NCI-H526 (cell line): ENCODE measurements at places on chromosomes 4 and X.
A peak's percentile ranks its signal among the peaks of the same experiment; 100 is the strongest.

GRCh38 chr4:76781698-76782595 is 116.0 kb downstream of the SOWAHB start:
- DNase-seq: no peak

DNA sequence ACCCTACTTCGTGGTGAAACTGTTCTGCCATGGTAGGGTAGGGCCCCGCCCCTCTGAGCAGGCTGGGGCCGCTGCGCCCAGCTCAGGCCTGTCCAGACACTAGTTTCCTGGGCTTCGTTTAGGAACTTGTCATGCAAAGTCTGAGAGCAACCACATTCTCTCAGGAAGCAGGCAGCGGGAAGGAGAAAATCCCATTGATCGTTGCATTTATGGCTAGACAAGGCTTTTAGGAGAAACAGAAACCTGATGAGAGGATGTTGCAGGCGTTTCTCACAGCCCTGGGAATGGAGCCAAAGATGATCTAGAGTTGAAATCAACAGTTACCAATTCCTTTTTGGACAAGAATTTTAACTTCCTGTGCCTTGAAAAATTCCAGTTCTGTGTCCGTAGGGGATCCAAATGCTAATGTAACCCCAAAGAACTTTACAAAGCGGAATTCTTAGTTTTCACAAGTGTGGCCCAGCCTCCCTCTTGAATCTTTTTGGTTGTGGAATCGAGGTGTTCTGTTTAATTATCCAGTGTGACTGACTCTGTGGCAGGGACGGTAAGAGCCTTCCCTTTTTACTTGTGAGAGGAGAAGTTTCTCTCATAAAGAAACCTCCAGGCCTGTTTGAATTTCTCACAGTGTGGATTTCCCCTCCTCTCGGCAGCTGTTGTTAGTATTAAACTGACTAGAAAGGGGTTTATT is 4.5 kb upstream of the CXCL9 start:
- DNase-seq: no peak

DNA sequence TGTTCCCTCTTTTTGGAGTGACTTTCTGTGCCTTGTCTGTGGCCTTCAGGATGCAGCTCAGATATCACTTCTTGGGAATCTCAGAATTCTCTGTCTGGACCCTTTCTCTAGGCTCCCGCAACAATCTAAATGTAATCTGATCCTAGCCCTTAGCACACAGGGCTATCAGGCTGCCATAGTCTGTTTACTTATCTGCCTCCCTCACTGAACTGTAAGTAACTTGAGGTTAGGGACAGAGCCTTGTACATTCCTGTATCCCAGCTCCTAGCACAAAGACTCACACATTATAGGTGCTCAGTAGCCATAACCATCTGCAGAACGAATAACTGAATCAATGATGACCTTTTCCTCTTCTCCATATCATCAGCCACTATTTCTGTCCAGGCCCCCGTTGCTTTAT is 69.5 kb downstream of the RTL9 start:
- DNase-seq: no peak

DNA sequence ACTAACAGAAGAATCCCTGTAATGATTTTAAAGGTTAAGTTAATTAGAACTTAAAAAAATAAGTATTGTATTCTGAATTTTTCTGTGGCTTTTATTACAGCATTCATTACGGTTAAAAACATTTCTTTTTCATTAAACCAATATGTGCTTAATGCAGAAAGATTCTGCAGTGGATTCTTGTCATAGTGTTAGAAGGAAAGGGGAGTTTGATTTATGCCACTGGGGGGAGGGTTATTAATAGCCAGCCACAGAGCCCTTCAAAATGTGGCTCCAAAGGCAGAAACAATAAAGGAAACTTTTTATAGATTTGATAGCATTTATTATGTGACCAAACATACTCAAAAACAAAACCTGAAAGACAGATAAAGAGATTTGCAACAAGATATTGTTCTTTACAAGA is 9.1 kb downstream of the SMAD1 start:
- no peak for DNase-seq

DNA sequence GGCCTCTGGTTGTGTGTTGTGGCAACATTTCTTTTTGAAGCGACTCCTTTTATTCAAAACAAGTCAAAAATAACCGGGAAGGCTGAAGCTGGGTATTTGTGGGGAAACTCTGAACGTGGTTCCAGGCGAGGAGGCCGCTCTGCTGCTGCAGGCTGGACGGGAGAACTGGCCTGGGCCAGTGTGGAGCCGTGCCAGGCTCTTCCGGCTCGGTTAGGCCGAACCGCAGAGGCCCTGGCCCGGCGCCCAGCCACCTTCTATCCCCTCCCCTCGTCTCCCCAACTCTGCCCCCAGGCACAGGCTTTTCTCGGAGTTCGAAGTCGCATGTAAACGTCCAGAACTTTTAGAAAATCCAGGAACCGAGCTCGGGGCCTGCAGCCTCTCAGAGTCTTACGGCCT is 2.4 kb upstream of the BCOR start:
- DNase-seq: no peak

DNA sequence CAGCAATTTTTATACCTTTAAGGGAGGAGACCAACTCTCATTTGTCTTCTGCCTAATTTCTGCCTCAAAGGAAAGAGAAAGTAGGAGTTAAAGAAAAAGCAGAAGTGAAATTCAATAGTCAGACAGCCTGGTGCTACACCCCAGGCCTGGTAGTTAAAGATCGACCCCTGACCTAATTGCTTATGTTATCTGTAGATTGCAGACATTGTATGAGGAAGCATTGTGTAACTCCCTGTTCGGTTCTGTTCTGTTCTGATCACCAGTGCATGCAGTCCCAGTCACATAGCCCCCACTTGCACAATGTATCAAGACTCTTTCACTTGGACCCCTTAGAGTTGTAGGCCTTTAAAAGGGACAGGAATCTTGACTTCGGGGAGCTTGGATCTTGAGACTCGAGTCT is 335.9 kb upstream of the AR start:
- DNase-seq: no peak

GRCh38 chr4:168480931-168481611 is 779 bp upstream of the DDX60L start:
- DNase-seq: no peak

GRCh38 chr4:184355111-184355604 is 119.2 kb downstream of the IRF2 start:
- DNase-seq: no peak

DNA sequence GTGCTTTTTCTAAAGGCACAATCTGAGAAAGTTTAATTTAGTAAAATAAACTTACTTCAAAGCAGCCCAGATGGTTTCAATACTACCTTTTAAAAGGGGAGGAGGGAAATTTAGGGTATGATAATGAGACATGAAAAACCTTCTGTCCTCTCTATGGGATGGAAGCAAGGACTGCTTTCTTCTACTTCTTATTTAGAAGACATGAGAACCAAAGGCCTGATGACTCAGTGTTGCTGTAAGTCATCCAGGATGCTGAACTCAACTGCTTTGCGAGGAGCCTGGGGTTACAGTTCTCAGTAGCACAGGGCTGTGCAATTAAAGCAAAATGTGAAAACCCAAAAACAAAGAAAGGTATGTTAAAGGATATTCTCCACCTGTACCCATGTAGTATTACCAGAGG is 140.8 kb upstream of the EDNRA start:
- DNase-seq: no peak

DNA sequence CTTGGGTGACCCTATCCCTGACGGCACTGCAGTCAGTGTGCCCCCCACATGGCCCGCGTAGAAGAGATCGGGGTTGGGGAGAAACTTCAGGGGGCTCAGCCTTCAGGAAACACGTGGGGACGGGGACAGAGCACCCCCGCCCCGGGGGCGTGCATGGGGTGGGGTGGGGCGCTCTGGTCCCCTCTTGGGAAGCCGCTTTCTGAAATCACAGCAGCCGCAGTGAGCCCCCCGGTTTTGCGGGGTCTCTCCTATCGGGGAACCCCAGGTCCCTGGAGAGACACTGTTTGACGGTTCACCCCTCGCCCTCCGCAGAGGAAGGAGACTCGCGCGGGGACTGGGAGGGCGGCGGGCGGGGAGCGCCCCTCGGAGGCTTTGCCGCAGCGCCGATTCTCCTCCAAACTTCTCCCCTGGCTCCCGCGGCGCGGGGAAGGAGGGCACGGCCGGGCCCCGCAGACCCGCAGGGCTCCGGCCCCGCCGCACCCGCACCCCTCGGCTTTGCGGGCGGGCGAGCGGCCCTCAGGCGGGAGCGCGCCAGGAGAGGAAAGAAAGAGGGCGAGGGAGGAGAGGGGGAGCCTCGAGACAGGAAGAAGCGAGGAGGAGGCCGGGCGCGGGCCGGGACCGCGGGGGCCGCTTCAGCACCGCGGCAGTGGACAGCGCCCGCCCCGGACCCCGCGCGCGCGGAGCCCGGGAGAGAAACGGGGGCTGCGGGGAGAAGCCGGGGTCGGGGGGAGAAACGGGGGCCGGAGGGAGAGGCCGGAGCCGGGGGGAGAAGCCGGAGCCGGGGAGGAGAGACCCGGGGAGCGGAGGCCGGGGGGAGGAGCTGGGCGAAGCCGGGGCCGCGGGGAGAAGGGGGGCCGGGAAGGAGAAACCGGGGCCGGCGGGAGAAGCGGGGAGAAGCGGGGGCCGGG is 612 bp downstream of the CPLX1 start:
- no peak for DNase-seq

GRCh38 chrX:120251471-120252011 is 929 bp downstream of the ZBTB33 start:
- peak; percentile 44 for DNase-seq

GRCh38 chr4:1187182-1187581 is 14.8 kb upstream of the SPON2 start:
- DNase-seq: no peak

- no peak for DNase-seq
Observed at GRCh38 chr4:26272654-26273615, 47.9 kb upstream of the RBPJ start.

GRCh38 chrX:123736333-123736921 is 3.6 kb upstream of the THOC2 start:
- no peak for DNase-seq

DNA sequence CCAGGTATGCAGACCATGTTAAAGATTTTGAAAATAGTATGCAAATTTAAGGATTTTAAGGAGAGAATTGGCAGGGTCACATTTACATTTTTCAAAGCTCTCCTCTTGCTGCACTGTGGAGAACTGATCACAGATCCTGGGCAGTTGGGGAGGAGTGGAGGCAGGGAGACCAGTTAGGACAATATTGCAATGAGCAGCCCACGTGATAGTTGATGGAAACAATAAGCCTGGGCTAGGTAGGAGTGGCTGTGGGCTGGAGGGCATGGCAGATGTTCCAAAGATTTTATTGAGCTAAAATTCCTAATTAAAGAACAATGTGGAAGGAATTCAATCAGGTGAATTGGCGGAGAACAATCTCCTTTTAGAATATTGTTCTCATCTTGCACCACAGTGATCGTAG is 50.6 kb downstream of the ENPEP start:
- DNase-seq: no peak

DNA sequence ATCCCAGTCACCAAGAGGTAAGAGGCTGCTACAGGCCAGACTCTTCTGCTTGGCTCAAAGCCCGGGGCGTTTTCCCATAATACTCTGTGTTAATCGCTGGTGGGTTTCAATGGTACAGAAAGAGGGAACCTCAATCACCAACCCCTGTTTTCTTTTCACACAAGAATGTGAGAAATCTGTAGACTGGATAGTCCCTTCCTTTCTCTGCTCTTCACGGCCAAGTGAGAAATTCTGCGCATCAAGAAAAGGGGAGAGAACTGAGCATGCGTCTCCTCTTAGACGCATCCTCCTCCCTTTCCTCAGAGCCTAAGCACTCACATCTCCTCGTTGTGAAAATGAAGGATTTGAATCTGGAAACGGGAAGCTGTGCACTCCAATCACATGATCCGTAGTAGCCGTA is 64.7 kb downstream of the CLNK start:
- DNase-seq: no peak

DNA sequence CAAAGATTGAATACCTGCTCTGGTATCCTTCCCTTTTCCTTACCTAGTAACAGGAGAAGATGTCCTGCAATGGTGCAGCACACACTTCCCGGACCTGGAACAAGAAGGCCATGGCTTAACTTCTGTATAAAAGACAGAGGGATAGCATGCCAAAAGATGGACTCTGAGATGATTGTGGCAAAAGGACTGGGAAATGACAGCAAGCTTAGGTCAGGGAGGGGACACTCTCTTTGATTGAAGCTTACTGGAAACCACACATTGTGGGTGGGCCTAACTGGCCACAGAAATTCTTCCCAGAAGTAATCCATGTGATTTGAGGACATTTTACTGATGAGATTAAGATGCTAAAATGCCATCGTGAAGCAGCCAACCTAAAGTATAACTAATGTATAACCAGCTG is 71.0 kb upstream of the OTUD4 start:
- DNase-seq: no peak

DNA sequence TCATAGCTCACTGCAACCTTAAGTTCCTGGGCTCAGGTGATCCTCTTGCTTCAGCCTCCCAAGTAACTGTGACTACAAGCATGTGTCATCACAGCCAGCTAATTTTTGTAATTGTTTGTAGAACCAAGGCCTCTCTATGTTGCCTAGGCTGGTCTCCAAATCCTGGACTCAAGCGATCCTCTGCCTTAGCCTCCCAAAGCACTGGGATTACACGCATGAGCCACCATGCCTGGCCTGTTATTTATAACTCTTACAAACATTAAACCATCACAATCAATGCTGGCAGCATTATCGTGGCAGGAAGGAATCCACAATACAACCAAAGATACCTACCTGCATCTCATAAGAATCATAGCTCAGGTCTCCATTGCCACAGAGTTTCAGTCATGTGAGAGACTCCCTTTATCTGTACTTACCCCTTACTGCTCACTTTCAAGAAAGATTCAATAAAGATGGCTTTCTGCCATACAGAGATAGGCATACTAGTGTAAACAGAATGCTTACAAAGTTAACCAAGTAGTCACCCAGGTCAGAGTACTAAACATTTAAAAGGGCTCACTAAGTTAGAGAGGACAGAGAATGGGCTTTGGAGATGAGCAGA is 48.5 kb downstream of the SMIM31 start:
- DNase-seq: no peak

- no peak for DNase-seq
Observed at GRCh38 chr4:18113710-18114331, 92.3 kb upstream of the LCORL start.

DNA sequence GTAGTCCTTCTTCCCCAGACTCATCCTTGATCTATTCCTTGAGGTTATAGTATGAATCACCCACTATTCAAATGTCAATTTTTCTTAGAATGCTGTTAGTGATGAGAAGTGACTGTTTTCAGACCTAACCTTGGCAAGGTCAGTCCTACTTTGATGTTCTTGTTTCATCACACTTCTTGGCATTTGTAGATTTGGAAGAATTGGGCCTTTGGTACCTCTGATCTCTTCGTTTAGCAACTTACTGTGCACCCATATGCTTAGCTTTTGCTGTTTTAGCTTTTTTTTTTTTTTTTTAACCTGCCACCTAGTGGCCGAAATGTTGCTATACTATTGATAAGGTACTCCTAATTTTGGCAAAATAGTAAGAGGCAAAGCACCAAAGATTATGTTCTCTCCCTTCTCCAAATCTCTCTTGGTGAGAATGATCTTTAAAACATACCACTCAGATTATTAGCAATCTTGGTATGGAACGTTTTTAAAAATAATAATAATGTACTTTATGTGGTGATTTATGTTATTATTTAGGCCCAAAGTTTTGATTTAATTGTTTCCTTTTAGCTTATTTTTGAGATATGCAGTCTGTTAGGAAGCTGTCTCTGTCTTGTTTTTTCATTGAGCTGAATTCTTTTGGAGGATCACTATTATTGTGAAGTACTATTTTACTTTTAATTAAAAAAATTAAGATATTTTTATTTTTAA is 16.6 kb downstream of the DCK start:
- DNase-seq: peak; percentile 10
